Esophagus muscularis mucosa (tissue), 4 donors: ENCODE measurements at places on chromosomes 4 and X. TPM values are rescaled to one million over a fixed set of nuclear protein-coding genes. Genes with fewer than 3 reads are reported as not detected.

GRCh38 chr4:160175064-160175643 lies 1072.3 kb downstream of the RAPGEF2 start:
- no peak for DNase-seq

- no peak for DNase-seq
Measured at GRCh38 chr4:130640592-130640991, 1544.6 kb downstream of the C4orf33 start.

DNA sequence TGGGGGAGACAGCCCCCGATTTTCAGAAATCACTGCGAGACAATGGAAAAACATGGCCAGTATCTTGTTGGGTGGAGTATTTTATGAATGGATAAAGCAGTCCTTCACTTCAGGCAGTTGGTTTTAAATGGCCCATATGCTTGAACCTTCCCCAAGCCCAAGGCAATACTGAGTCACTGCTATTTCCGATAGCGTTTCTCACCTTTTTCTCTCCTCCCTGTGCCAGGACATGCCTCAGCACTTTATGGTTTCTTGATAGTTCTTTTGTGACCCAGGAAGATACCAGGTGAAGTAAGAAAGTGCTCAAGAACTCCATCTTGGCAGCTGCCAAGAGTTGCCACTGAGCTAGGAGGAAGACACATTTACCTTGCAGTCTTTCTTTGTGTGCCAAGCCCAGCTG lies 26.8 kb upstream of the ESX1 start:
- no peak for DNase-seq

GRCh38 chr4:5050520-5051277 lies 581 bp upstream of the STK32B start:
- peak; percentile 93 for DNase-seq

DNA sequence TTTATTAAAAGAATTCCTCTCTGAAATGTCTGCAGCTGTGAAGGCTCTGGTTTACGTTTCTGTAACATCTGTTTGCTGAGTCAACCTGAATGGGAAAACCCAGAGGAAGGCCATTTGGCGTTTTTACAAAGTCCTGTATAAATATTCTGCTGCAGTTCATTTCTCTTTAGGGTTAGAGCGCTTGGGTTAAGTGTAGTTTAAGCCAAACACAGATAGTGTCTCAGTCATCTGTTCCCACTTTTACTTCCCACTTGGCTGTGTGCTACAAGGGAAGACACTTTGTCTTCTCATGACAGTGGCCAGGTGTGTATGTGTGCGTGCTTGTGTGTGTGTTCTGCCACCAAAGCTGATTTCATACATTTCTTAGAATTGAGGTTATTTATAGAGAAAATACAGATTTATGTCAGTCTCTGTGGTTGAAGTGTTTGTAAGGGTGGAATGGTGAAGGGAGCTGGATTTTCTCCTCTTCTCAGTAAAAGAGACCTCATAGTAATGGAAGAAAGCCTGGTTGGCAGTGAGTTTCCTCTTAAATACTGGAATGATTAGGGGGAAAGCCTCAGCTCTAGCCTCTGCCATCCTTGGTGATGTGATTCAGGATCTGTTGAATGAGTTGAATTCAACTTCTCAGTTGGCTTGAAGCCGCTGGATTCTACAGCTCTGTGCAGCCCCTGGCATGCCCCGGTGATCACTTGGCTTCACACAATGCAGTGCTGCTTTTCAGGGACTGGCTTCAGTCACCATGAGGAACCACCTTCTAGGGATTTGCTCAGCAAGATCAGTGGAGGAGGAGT lies 50.6 kb downstream of the JADE1 start:
- DNase-seq, result no peak

GRCh38 chr4:82439088-82439487 lies 8.7 kb downstream of the ENOPH1 start:
- no peak for DNase-seq

DNA sequence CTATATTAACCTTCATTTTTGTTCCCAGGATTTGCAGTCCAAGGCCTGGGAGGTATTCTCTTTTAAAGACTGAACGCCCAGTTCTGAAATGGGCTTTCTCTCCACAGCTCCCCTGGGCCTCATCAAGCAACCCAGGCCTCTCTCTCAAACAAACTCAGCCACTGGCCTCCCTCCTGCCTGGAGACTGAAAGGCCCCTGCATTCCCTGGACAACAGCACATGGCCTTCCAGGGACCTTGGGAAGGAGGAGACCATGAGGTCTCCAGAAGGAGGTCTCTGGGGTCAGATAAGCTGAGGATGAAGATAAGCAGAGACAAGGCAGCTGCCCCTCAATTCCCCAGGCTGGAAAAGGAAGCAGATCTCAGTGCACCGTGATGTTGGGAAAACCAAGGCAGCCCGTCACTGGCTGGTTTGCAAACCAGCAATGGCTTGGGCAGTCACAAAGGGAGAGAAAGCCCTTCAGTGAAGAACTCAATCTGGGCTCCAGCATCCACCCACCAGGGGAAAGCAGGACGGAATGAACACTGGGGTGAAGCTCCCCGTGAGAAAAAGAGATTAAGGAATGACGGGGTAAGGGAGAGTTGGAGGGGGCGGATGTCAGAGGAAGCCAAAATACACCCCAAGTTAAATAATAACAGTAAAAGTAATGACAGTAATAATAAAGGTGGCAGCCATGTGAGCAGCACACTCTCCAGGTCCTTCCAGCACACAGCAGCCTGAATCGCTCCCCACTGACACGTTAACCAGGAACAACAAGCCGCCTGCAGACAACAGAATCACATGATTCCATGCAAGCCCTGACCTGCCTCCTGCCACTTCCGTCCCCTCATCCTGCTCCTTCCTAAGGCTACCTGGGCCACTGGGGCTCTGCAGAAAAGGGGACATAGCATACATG lies 22.3 kb downstream of the AMOT start:
- DNase-seq, result no peak

- no peak for DNase-seq
Measured at GRCh38 chr4:76964769-76965168, 15.2 kb downstream of the SEPTIN11 start.

GRCh38 chr4:155220025-155220424 lies 11.6 kb downstream of the NPY2R start:
- DNase-seq, result no peak

Gene NDNF
- 16.0 TPM for total RNA-seq

Gene GAGE2A
- total RNA-seq, result not detected

Gene PRKG2
- 9.1 TPM for total RNA-seq

Gene SFRP2
- 38.2 TPM for total RNA-seq
